Astrocyte (in vitro differentiated cells and primary cell): ENCODE measurements at places on chromosomes 4 and X.
A peak's percentile ranks its signal among the peaks of the same experiment; 100 is the strongest.

- no peak overlapping the region for H3K4me3 ChIP-seq
- no peak overlapping the region for H3K27ac ChIP-seq
- H3K4me1 ChIP-seq, result peaks cover 5% of the 10 kb centered on the region
Measured at GRCh38 chr4:184011826-184012380, 106.8 kb downstream of the STOX2 start.

- no peak for DNase-seq
- no peaks in the 10 kb centered on the region for H3K36me3 ChIP-seq
- no peaks in the 10 kb centered on the region for H3K27me3 ChIP-seq
- H3K27ac ChIP-seq, result no peak overlapping the region
Measured at GRCh38 chrX:16924631-16925480, 21.6 kb upstream of the REPS2 start.

DNA sequence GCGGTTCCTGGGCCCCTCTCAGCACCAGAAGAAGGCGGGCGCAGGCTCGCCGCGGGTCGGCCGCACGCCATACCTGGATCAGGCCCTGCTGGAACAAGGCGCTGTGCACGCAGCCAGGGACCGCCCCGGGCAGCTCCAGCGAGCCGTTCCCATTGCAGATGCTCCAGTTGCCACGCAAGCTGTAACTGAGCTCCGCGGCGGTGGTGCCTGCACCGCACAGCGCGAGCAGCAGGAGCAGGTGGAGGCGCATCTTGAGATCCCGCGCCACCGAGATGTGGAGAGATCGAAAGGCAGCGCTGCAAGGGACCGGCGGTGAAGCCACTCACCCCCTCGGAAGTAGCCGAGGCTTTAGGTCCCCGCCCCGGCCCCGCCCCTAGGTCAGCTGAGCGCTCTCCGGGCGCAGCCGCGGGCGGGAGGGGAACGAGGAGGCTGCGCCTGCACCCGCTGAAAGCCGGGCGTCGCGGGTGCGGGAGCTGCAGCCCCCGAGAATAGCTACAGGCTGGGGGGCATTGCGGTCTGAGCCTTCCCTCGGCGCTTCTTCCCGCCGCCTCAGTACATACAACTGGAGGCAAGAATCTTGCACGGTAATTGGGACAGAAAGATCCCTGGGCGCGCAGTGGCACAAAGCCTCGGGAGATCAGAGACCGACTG lies at the start of gene MANBA:
Gene MANBA (minus strand): TSS at position 324 of the 651 bp plus-strand sequence. CDS start 74 bp downstream, at position 250.
- peak; percentile 57 for DNase-seq
- peak within 1 kb of the TSS; percentile 54 for H3K27ac ChIP-seq
- peaks cover 6% of the 10 kb centered on the region for H3K4me1 ChIP-seq
- H3K4me3 ChIP-seq, result peak within 1 kb of the TSS; percentile 92
- H3K27me3 ChIP-seq, result no peaks in the 10 kb centered on the region

GRCh38 chr4:181289198-181289597 lies 954.0 kb upstream of the TENM3 start:
- no peaks in the 10 kb centered on the region for H3K4me1 ChIP-seq
- H3K4me3 ChIP-seq, result no peak overlapping the region
- no peak overlapping the region for H3K27ac ChIP-seq
- no peaks in the 10 kb centered on the region for H3K36me3 ChIP-seq
- DNase-seq, result no peak

DNA sequence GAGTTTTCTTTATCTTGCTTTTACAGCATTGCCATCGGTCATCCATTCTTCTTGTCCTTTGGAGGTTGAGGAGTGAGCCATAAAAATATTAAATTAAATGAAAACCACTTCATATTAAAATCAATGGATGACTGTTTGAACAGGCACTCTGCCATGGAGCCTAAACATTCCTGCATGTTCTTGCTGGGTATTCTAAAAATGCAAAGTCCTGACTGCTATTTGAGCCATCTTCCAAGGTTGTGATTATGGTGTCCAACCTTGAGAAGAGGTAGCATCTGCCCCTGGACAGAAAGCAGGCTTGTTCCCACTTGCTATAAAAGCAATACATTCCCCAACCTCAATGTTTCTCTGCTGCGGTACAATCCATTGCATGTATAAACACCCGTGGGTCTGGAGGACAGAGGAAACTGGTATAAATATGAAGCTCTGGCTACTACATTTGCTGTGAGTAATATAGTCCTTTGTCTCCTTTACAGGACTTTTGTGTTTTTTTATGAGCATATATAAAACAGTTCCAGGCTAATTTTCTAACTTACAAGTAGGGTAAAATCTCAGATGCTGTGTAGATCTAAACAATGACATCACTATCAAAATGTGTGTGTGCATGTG lies 70.9 kb upstream of the FAT4 start:
- no peaks in the 10 kb centered on the region for H3K36me3 ChIP-seq
- no peak overlapping the region for H3K27ac ChIP-seq
- DNase-seq, result peak; percentile 5
- peaks cover 3% of the 10 kb centered on the region for H3K4me1 ChIP-seq
- H3K4me3 ChIP-seq, result no peak overlapping the region
